T-helper 2 cell treated with Interferon-gamma antibody and Interleukin-4, amounts not matched to agents 100 ng/mL and 5 ng/mL, for 36 hours (primary cell): ENCODE measurements at places on chromosomes 6 and 20. TPM values are rescaled to one million over a fixed set of nuclear protein-coding genes. Genes with fewer than 3 reads are reported as not detected.

RBM24 gene
- total RNA-seq, result not detected in 2 replicates

FAM217B gene
- total RNA-seq, result 30.8 and 36.3 TPM in 2 replicates

ADGRB3 gene
- not detected in 2 replicates for total RNA-seq

HM13 gene
- 189 and 191 TPM in 2 replicates for total RNA-seq

BANF2 gene
- not detected in 2 replicates for total RNA-seq

LY6G6F gene
- 0.34 TPM in 1 of 2 replicates, not detected in the other for total RNA-seq

MYB gene
- 75.7 and 77.9 TPM in 2 replicates for total RNA-seq

EYA2 gene
- total RNA-seq, result 0.11 TPM in 1 of 2 replicates, not detected in the other

ADAT2 gene
- 21.5 and 21.8 TPM in 2 replicates for total RNA-seq

HMGCLL1 gene
- not detected in 2 replicates for total RNA-seq

TUBB1 gene
- total RNA-seq, result not detected in 2 replicates

MED23 gene
- 37.6 and 38.8 TPM in 2 replicates for total RNA-seq

DACT2 gene
- total RNA-seq, result 0.09 and 0.14 TPM in 2 replicates

ABHD16B gene
- not detected in 2 replicates for total RNA-seq

MGME1 gene
- 31.9 and 35.5 TPM in 2 replicates for total RNA-seq

FERMT1 gene
- 0.45 and 0.75 TPM in 2 replicates for total RNA-seq

OSTM1 gene
- total RNA-seq, result 22.1 and 25.6 TPM in 2 replicates

SSTR4 gene
- not detected in 2 replicates for total RNA-seq

KCNG1 gene
- 0.07 TPM in 1 of 2 replicates, not detected in the other for total RNA-seq

SYNGAP1 gene
- total RNA-seq, result 36.4 and 40.7 TPM in 2 replicates

C6orf15 gene
- not detected in 2 replicates for total RNA-seq

FAM217A gene
- not detected in 2 replicates for total RNA-seq

EPHA7 gene
- total RNA-seq, result not detected in 2 replicates

MUCL3 gene
- not detected in 2 replicates for total RNA-seq
